ENCODE measurements at places on chromosomes 3 and 15. TPM values are rescaled to one million over a fixed set of nuclear protein-coding genes. Genes with fewer than 3 reads are reported as not detected.

DNA sequence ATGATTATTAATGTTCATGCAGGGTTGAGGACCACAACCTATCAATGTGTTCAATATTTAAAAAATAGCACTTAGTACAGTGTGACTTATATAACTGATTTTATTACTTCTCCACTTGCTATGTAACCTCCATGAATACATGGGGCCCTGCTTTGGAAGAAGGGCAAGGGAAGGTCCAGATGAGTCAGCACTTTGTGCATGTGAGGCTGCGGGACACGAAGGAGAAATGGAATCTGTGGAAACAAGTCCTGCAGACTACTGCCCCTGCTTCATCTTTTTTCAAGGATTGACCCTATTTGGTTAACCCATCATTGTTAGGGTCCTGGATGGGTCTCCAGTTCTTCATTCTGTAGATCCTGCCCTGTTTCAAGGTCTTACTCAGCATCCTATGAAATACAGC lies 1.6 kb downstream of the NXPE3 start:
- H3K27ac ChIP-seq, result peak overlapping the region; percentile 27
- DNase-seq, result peak; percentile 87
- H3K4me3 ChIP-seq, result peak overlapping the region; percentile 92

- no peaks in the 10 kb centered on the region for H3K4me1 ChIP-seq
- no peaks in the 10 kb centered on the region for H3K27me3 ChIP-seq
- peak overlapping the region; percentile 24 for H3K27ac ChIP-seq
- no peak for DNase-seq
- H3K36me3 ChIP-seq, result no peaks in the 10 kb centered on the region
Observed at GRCh38 chr3:79871656-79872055, 103.9 kb upstream of the ROBO1 start.

GRCh38 chr3:127053450-127053849 lies 70.5 kb downstream of the PLXNA1 start:
- H3K4me3 ChIP-seq, result no peak overlapping the region
- H3K27me3 ChIP-seq, result peaks cover 9% of the 10 kb centered on the region
- no peaks in the 10 kb centered on the region for H3K4me1 ChIP-seq
- H3K36me3 ChIP-seq, result no peaks in the 10 kb centered on the region
- H3K27ac ChIP-seq, result no peak overlapping the region
- peak; percentile 81 for DNase-seq

GRCh38 chr3:51671734-51672475 lies 853 bp downstream of the TEX264 start:
- H3K27me3 ChIP-seq, result no peaks in the 10 kb centered on the region
- peaks cover 31% of the 10 kb centered on the region for H3K4me1 ChIP-seq
- H3K4me3 ChIP-seq, result peak overlapping the region; percentile 92
- peak overlapping the region; percentile 54 for H3K27ac ChIP-seq

GRCh38 chr3:11969986-11970385 lies 34.2 kb upstream of the SYN2 start:
- H3K4me1 ChIP-seq, result no peaks in the 10 kb centered on the region
- H3K4me3 ChIP-seq, result no peak overlapping the region
- no peak for DNase-seq
- no peaks in the 10 kb centered on the region for H3K27me3 ChIP-seq

- H3K27ac ChIP-seq, result no peak overlapping the region
- no peak overlapping the region for H3K4me3 ChIP-seq
- H3K27me3 ChIP-seq, result no peaks in the 10 kb centered on the region
- no peak for DNase-seq
- H3K36me3 ChIP-seq, result no peaks in the 10 kb centered on the region
Observed at GRCh38 chr15:87268675-87269074, 987.9 kb downstream of the NTRK3 start.

- no peaks in the 10 kb centered on the region for H3K4me1 ChIP-seq
- H3K27ac ChIP-seq, result no peak overlapping the region
- H3K4me3 ChIP-seq, result no peak overlapping the region
- no peak for DNase-seq
- H3K27me3 ChIP-seq, result peaks cover 6% of the 10 kb centered on the region
- no peaks in the 10 kb centered on the region for H3K36me3 ChIP-seq
Observed at GRCh38 chr3:9130345-9131305, 118.8 kb downstream of the SRGAP3 start.

DNA sequence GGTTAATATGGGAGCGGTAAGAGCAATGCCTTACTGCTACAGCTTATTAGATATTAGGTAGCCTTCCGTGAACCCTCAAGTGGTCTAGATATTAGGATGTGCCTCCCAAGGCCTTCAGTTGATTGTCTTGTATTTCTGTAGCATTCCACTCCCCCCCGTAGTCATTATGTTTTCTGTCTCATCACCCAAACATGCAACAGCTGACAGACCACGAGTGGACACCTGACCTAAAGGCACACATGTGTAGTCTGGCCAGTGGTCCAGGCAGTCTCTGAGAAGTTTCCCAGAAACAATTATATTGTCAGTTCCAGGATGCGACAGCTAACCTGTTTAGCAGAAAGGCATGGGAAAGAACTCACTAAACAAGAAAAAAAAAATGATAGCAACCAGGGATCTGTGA lies 1000.9 kb downstream of the AGBL1 start:
- no peak overlapping the region for H3K27ac ChIP-seq
- DNase-seq, result peak; percentile 6
- no peak overlapping the region for H3K4me3 ChIP-seq
- H3K4me1 ChIP-seq, result no peaks in the 10 kb centered on the region

- DNase-seq, result no peak
- H3K36me3 ChIP-seq, result no peaks in the 10 kb centered on the region
- no peak overlapping the region for H3K4me3 ChIP-seq
- H3K27me3 ChIP-seq, result peaks cover 28% of the 10 kb centered on the region
Observed at GRCh38 chr15:69883306-69883705, 214.4 kb downstream of the TLE3 start.

GRCh38 chr15:63726491-63726890 lies 107.3 kb downstream of the HERC1 start:
- no peak overlapping the region for H3K4me3 ChIP-seq
- peaks cover 6% of the 10 kb centered on the region for H3K4me1 ChIP-seq
- no peaks in the 10 kb centered on the region for H3K27me3 ChIP-seq

- peaks cover 43% of the 10 kb centered on the region for H3K36me3 ChIP-seq
- no peak overlapping the region for H3K4me3 ChIP-seq
- no peak overlapping the region for H3K27ac ChIP-seq
Observed at GRCh38 chr15:40770147-40770721, 454 bp downstream of the C15orf62 start.

DNA sequence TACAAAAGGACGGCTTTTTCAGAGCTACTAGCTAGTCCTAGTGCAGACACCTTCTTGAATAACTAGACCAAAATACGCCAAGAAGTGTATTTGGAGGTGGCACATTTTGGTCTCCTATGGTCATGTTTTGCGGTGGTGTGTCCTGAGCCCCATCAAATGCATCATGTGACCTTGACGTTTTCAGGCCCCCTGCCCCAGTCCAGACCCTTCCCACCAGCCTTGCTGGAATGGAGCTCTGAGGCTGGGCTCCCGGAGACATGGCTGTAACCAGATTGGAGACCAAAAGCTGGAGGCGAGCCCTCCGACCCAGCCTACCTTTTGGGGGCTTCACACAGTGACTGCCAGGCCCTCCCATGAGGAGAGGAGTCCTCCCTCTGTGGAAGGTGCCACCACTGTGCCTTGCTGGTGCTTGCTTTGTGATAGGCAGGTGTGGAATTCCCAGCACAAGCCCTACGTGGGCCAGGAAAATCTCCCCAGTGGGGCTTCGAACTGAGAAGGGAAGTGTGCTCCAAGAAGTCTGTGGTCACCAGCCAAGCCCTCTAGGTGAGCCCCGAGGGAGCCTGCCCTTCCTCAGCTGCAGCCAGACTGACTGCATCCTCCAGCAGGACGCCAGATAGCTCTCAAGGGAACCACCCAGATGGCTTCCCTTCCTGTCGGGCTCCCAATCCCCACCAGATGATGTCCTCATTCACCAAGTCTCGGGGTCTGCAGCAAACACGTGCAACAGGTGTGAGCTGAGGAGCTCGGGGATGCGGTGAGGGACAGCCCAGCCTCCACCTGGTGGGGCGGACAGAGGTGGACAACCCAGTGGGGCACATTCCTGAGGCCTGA lies 126.2 kb downstream of the ASB7 start:
- H3K4me3 ChIP-seq, result no peak overlapping the region
- peak; percentile 9 for DNase-seq
- H3K36me3 ChIP-seq, result no peaks in the 10 kb centered on the region
- H3K4me1 ChIP-seq, result peaks cover 53% of the 10 kb centered on the region

DNA sequence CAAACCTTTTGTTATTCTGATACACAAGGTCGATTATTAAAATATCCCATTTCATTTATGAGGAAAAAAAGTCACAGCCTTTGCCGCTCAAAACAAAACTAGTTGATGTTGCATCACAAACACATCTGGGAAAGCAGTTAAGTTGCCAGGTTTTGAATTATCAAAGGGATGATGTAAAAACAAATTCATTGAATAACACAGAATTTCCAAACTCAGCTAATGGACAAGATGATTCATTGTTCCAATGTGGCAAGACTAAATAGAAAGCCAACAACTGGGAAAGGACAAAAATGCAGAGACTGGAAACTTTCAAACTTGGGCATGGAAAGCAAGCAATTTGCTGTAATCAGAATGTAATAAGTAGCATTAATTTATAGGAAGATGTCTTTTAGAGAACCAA lies 610.0 kb upstream of the ZNF385D start:
- no peaks in the 10 kb centered on the region for H3K27me3 ChIP-seq
- H3K27ac ChIP-seq, result no peak overlapping the region
- no peak for DNase-seq
- no peaks in the 10 kb centered on the region for H3K4me1 ChIP-seq
- H3K4me3 ChIP-seq, result no peak overlapping the region

DNA sequence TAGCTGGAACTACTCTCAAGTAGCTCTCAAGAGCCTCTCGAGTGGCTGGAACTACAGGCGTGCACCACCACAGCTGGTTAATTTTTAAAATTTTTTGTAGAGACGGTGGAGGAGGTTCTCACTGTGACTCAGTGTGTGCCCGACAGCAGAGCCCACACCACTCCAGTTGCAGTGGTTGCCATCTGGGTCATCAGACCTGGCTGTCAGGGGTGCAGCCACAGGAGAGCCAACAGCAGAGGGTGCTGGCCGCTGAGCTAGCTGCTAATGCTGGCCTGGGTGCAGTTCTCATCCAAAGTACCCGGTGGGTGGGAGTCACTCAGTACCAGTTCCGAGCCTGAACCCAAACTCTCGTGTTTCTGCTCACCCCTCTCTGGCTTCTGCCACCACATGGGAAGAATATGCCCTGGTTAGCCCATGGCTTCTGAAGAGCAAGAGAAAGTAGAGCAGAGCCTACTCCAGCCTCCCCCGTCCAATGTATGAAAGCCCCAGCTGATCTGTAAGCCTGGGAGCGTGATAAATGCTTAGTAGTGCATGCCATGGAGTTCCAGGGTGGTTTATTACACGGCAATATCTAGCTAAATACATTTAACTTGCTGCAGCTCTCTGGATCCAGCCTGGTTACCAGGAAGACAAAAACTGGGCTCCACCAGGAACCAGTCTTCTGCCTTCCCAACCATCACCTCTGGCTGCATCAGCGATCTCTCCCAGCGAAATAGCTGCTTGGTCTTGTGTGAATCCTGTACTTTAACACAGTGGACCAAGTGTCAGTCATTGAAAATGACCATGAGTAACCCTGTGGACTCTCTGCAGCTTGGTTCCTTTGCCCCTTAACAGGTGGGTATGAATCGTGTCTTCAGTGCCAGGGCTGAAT lies 17.1 kb downstream of the UMPS start:
- no peak overlapping the region for H3K4me3 ChIP-seq
- no peak for DNase-seq
- peaks cover 20% of the 10 kb centered on the region for H3K36me3 ChIP-seq
- no peak overlapping the region for H3K27ac ChIP-seq

DNA sequence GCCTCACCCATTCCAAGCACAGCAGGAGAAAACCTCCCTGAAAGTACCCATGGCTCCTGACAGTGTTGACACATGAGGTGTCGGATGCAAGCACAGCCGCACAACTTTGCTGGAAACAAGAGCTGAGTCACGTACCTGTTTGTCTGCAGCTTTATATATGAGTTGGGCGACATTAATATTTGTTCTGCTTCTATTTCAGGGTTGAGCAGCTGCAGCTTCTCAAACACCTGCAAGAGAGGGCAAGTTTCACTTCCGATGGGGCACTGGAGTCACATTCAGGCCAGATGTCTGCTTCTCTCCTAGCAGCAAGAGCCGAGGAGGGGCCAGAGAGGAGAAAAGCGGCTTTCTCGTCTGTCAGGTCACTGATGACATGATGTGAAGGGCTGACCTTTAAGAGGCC lies 88.0 kb downstream of the NUP210 start:
- no peaks in the 10 kb centered on the region for H3K4me1 ChIP-seq
- no peaks in the 10 kb centered on the region for H3K27me3 ChIP-seq
- H3K27ac ChIP-seq, result no peak overlapping the region
- H3K36me3 ChIP-seq, result no peaks in the 10 kb centered on the region

DNA sequence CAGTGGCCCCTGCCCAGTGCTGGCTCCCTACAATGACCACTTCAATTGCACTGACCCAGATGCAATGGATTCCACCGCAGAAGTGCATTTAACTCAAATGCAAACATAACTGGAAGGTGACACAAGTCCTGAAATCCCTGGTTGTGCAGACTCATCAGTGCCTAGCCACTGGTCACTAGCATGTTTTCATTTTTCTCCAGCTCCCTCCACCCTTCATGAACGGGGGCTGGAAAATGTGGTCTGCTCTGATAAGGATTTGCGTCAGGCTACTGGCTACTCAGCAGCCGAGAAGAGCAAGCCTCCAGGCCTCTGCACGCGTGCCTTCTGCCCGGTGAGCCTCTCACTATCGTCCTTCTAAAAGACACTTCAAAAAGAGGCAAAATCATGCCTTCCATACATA lies 27.4 kb upstream of the FURIN start:
- peaks cover 10% of the 10 kb centered on the region for H3K4me1 ChIP-seq
- H3K27me3 ChIP-seq, result no peaks in the 10 kb centered on the region
- no peak overlapping the region for H3K27ac ChIP-seq

DNA sequence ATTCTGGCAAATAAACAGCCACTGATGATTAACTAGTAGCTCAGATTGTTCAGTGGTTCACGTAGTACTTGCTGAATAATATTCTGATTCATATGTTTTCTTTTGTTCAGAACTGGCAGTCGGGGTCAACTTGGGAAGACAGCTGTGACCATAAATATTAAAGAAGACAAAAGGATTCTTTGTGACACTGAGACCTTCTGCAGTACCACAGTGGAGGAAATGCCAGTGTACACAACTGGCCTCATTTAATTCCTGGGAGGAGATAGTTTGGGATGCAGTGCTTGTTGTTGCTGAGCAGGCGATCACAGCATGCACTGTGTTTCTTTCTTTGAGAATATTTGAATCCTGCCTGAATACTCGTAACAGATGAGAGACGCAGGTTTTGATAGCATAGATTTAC lies 26.7 kb upstream of the MCF2L2 start:
- peak overlapping the region; percentile 4 for H3K27ac ChIP-seq
- peak; percentile 39 for DNase-seq
- H3K36me3 ChIP-seq, result no peaks in the 10 kb centered on the region

Gene FOXP1
- 195 TPM for total RNA-seq

Gene EPHA6
- not detected for total RNA-seq

Gene SENP8
- total RNA-seq, result 2.4 TPM

Gene GOLGA8T
- not detected for total RNA-seq

Gene ALDH1A2
- 1.1 TPM for total RNA-seq

Gene SUCNR1
- total RNA-seq, result under 0.01 TPM

Gene FGF7
- 377 TPM for total RNA-seq

Gene FEZF2
- not detected for total RNA-seq
